ENCODE measurements at places on chromosomes 7 and 10. TPM values are rescaled to one million over a fixed set of nuclear protein-coding genes. Genes with fewer than 3 reads are reported as not detected.

Gene MEIG1
- not detected for total RNA-seq

Gene NFKB2
- 16.2 TPM for total RNA-seq

Gene CNNM2
- total RNA-seq = 29.4 TPM

Gene NKX2-3
- not detected for total RNA-seq

Gene TRIL
- 19.8 TPM for total RNA-seq
